ENCODE measurements at places on chromosomes 4 and X. TPM values are rescaled to one million over a fixed set of nuclear protein-coding genes. Genes with fewer than 3 reads are reported as not detected.

DNA sequence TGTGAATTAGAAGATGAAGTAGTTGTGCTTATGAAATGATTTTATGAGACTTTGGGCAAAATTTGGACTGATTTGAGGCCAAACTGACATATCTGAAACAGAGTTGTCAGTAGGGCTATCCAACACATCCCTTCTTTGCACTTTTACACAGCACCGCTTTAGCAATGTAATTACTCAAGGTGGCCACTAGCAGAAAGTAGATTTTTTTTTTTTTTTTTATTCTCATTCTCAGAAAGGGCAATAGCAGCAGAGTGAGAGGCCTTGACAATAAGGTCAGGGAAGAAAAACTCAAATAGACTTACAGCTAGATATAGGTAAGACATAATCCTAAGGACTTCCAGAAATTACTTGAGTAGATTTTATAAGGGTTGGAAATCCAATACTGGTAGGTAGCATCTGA lies 414.3 kb downstream of the NAP1L3 start:
- no peak for DNase-seq

GRCh38 chr4:174324725-174325124 lies 41.0 kb downstream of the CEP44 start:
- DNase-seq = no peak

GRCh38 chr4:3683077-3683743 lies 83.0 kb upstream of the ADRA2C start:
- no peak for DNase-seq

Gene SORBS2
- not detected for total RNA-seq

GRCh38 chr4:69060651-69061308 lies 35.5 kb upstream of the UGT2B7 start:
- no peak for DNase-seq

Gene CT47C1
- not detected for total RNA-seq

GRCh38 chrX:154986826-154987575 lies 35.5 kb downstream of the F8 start:
- DNase-seq = no peak

- no peak for DNase-seq
These were observed 59.4 kb downstream of the REPS2 start for GRCh38 chrX:17005712-17006368.

Gene CYLC1
- total RNA-seq = not detected

Gene SETD7
- total RNA-seq = 12.5 TPM

DNA sequence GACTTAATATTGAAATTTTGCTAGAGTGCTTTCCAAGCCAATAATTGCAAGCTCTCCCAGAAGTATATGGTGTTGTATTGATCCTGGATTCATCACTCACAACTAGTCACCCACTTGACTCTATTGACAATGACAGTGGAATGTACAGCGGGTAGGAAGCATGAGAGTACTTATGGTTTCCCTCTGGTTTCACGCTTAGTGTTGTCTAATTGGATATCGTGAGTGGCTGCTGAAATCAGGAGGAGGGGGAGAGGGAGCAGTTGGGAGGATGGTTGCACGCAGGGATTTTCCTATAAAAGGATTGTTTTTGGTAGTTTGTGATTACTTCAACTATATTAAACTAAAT lies 1819.5 kb upstream of the TENM3 start:
- DNase-seq = no peak

Gene PALLD
- 7.8 TPM for total RNA-seq

- no peak for DNase-seq
These were observed 398.6 kb upstream of the RASGEF1B start for GRCh38 chr4:81870275-81870674.

DNA sequence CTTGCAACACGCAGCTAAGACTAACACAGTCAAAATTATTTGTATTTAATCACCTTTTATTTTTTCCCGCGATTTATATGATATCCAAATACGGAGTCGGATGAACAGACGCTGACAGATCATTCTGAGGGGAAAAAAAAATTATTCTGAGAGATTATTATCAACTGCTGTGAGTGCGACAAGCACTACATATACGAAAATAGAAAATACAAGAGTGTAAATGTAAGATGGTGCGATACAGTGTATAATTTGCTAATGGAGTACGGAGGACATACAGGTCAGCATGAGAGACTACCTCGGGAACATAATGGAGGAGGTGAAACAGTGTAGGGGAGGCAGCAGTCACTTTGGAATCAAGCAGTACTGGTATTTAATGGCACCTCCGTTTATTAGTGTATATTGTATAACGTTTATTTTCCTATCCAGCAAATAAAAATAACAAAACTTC lies 2.8 kb upstream of the LIN54 start:
- DNase-seq = no peak

DNA sequence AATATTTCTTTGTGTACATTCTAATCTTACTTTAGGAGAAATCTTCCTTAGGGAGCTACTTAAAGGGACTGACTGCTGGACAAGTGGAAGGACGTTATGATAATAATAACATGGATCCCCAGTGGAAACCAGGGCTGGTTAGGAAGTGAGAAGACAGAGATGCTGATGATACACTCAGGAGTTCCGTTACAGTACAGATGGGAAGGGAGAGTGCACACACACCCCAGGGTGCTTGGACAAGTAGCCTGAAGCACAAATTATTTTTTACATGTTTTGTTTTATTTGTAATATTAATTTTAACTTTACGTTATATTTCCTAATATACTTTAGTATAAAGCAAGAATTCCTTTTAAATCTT lies 84.1 kb downstream of the BMPR1B start:
- DNase-seq = no peak

DNA sequence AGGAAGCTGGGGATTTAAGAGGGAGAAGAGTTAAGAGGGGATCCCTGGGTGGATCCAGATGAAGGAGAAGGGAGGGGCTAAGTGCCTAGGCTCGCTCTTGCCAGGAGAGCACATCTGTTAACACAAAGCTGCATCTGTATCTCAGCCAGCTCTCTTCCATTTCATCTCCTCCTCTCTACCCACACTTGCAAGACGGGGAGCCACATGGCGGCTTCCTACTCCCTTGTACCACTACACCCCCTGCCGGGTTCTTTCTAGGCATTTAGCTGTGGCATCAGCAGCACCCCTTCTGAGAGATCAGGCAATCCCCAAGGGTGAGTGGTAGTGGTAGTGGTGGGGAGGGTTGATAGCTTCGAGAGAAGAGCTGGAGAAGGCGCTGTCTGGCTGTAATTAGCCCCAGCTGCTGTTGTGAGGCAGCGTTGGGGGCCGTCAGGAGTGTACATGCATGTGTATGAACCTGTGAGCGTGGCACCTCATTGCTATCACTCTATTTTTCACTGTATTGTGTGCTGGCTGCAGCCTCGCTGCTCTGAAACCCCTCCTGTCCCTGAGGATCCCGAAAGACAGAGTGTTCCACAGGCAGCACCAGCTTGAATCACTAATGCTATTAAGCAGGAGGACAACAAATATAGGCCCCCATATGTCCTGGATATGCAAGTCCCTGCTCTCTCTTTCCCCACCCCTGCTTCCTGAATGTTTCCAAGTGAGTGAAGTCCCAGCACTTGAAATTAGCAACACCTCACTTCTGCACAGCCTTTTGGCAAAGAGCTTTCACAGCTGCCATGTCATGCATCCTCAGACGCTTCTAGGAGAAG lies 73.7 kb downstream of the RTL9 start:
- DNase-seq = no peak

DNA sequence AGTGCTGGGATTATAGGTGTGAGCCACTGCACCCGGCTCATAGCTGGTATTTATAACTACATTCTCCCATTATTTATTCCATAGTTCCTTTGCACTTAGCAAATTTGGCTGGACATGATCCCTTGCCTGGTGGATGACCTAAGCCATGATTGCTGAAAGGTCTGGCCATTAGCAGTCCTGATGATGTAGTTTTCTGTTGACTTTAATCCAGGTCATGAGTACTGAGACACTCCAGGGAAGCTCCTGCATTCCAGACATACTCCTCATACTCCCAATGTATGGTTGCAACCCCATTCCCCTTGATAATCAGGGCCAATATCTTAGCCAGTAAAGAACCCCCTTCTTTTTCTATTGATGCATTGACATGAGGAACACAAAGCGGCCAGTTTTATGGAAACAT lies 24.4 kb upstream of the MGST2 start:
- no peak for DNase-seq

GRCh38 chr4:15577508-15577907 lies 77.6 kb downstream of the FBXL5 start:
- DNase-seq = no peak

- no peak for DNase-seq
These were observed 88.9 kb downstream of the COX7B2 start for GRCh38 chr4:46820154-46820553.

Gene MUC7
- total RNA-seq = not detected

- no peak for DNase-seq
These were observed 72.4 kb downstream of the FBXO8 start for GRCh38 chr4:174210952-174211490.

GRCh38 chrX:68930542-68931317 lies 101.9 kb downstream of the EFNB1 start:
- DNase-seq = no peak

Gene PAGE2B
- 0.48 TPM for total RNA-seq

Gene UGT2B7
- total RNA-seq = not detected

- no peak for DNase-seq
These were observed 246.1 kb upstream of the VCX start for GRCh38 chrX:7596822-7597221.

DNA sequence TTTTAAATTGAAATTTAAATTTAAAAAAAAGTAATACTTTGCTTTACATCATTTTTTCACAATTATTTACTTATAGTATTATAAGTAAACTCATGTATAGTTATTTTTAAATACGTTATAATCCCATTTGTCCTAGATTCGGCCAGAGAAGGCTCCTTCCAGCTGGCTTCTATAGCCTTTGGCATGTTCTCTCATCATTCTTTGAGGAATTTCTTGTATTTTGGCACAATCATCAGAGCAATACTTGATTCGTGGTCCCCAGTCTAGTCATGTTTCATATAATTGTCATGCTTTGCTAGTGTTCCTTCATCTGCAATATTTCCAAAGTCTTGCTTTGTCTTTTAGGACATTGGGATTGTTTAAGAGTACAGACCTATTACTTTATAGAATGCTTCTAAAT lies 1037.9 kb upstream of the AGA start:
- DNase-seq = no peak

Gene DOK7
- total RNA-seq = not detected

- DNase-seq = no peak
These were observed 12.2 kb downstream of the TADA2B start for GRCh38 chr4:7055111-7055989.

Gene NPY2R
- total RNA-seq = not detected

DNA sequence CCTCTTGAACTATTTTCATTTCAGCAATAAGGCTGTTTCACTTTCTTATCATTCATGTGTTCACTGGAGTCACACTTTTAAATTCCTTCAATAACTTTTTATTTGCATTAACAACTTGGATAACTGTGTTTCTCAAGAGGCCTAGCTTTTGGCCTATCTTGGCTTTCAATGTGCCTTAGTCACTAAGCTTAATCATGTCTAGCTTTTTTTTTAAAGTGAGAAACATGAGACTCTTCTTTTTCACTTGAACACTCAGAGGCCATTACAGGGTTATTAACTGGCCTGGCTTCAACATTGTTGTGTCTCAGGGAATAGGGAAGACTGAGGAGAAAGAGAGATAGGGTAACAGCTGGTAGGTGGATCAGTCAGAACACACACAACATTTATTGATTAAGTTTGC lies 64.0 kb upstream of the VCX2 start:
- DNase-seq = no peak

DNA sequence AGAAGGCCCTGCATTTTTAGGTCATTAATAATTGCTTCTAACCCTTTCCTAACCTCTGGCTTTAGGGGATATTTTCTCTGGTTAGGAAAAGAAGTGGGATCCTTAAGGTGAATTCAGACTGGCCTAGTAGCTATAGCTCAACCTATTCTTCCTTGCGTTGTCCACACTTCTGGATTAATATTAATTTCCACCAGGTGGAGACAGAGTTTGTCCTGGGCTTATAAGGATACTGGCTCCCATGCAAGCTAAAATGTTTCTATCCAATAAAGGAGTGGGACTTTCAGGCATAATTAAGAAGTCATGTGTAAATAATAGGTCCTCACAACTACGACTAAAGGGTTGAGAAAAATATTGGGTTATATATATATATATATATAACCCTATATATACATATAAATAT lies 860.0 kb upstream of the POU3F4 start:
- DNase-seq = no peak

All from activated naive CD4-positive, alpha-beta T cell treated with anti-CD3 and anti-CD28 coated beads for 36 hours (primary cell).